RPMI7951 (cell line): ENCODE measurements at places on chromosomes 11 and 22.
A peak's percentile ranks its signal among the peaks of the same experiment; 100 is the strongest.

- DNase-seq = peak; percentile 92
Measured at GRCh38 chr11:12232817-12233601, 122.6 kb downstream of the MICAL2 start.

DNA sequence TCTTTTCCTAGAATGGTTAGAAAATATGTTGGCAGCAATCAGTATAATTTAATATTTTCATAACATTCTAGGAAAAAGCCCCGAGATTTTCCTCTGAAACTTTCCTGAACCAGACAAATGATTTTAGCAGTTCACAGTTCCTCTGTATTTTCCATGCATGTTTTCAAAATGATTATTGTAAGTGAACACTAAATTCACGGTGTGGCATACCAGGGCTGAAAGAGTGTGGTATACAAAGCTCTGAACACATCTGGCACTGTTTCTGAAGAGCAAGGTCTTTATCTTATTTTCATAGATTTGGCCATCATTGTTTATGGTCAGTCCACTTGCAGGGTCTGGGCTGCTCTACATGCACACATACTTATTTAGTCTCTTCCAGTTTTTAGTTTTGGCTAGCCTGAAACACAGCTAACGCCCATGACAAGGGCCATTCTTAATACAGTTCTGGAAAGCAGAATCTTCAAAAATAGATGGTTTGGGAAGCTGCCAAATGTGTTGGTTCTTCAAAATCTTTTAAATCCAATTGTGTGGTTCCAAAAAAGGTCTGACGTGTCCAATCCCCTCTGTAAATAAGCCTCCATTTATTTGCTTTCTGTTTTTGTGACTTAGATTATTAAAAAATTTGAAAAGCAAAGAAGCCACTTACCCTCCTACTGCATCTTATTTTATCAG lies 7.9 kb upstream of the GAB2 start:
- DNase-seq = no peak

DNA sequence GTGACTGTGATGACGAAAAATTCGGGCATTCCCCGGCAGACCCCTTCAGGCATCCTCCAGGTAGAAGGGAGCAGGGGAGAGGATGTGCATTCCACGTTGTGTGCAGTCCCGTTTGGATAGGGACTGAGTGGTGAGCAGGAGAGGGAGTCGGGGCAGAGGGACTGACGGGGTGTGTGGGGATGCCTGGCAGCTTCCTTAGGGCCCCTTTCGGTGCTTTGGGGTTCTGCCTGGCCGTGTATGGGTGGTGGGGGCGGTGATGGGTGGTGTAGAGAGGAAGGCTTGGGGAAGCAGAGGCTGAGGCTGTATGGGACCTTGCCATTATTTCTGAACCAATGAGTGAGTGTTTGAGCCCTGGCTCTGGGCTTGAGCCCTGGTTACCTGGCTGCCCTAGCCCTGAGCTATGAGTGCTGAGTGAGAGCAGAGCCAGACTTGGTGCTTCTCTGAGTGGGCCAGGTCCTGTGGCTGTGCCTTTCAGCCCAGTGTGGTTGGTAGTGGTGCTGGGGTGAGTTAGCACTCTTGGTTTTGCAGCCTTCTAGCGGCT lies 914 bp downstream of the INPPL1 start:
- no peak for DNase-seq

DNA sequence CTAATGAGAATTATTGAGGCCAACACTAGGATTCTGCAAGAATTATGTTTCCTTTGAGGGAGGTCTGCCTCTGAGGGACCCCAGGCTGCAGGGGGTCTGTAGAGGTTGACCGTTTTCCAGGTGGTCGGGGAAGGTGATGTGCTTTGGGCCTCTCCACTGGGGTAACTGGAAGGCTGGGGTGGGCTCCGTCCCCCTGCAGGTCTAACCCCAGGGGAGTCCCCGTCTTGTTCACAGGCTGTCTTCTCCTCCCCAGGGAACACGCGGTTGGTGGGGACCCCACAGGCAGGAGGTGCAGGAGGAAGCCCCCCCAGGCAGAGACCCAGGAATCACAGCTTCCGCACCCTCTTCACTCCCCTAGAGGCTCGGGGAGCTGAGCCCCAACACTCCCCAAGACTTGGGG lies 726.4 kb downstream of the BRD1 start:
- no peak for DNase-seq

GRCh38 chr11:36777311-36777710 lies 179.3 kb upstream of the RAG2 start:
- no peak for DNase-seq

DNA sequence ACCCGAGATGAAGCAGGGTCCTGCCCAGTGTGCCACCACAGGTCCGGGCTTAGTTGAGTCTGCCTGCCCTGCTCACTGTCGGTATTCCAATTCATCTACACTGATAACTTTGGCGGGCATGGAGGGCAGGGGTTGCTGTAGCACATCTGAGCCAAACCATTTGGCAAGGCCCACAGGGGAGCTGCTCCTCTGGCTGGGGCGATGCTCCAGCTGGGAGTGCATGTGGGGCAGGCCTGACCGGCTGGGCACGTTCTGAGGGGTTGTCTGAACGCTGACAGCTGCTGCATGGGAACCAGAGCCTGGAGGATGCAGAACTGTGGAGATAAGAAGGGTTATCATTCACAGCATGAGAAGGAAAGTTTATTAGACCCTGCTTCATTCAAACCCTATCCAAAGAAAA lies 40.4 kb downstream of the DRG1 start:
- no peak for DNase-seq

DNA sequence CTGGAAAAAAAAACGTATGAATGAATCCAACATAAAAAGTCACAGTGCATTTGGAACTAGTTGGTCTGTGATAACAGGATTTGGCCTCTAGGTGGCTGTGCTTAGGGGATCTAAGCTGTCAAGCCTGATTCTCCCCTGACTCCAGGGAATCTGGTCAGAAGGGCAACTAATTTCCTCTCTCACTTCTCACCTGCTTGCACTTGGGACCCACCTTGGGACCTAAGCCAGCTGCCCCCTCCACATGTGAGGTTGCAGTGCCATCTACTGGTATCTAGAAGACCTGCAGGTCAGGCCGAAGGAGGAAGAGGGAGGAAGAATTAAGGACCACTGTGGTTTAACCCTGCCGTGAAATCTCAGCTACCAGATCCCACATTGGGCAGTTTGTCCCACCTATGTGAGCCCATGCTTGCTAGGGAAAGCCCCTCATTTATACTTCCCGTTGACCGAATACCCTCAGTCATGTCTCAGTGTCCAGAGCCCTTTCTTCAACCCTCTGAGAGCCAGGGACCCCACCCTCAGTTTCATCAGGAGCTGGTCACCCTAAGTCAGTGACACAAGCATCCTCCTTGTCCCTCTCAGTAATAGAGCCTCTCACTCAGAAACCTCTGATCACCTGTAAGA lies 33.2 kb upstream of the CAVIN3 start:
- peak; percentile 42 for DNase-seq

DNA sequence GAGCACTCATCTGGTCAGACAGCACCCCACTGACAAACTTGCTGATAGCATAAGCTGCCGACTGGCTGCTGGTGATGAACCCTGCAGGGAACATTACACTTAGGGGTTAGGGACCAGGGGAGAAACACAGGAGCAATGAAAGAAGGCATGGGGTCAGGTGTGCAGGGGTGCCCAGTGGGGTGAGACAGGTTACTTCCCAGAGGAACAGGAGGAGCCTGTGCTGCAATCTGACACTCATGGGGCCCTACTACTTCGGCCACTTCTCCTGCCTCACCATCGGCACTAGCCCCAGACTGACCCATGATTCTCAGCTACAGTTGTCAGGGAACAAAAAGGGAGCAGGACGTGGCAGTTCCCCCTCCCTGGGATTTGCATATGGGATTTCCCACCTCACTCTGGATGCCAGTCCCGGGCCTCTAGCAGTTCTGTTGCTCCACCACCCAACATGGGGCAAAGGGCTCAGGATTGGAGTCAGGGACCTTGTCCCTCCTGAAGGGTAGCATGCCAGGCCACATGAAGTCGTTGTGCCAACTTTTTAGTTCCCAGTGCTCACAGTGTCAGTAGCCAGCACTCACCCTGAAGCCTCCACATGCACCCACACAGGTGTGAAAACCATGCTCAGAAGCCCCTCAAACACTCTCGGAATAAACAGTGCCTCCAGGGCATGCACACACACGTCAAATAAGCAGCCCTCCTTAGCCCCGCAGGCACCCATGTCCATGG lies 2.2 kb downstream of the SLC37A4 start:
- no peak for DNase-seq

- no peak for DNase-seq
Measured at GRCh38 chr11:119640541-119640940, 88.5 kb downstream of the NECTIN1 start.

DNA sequence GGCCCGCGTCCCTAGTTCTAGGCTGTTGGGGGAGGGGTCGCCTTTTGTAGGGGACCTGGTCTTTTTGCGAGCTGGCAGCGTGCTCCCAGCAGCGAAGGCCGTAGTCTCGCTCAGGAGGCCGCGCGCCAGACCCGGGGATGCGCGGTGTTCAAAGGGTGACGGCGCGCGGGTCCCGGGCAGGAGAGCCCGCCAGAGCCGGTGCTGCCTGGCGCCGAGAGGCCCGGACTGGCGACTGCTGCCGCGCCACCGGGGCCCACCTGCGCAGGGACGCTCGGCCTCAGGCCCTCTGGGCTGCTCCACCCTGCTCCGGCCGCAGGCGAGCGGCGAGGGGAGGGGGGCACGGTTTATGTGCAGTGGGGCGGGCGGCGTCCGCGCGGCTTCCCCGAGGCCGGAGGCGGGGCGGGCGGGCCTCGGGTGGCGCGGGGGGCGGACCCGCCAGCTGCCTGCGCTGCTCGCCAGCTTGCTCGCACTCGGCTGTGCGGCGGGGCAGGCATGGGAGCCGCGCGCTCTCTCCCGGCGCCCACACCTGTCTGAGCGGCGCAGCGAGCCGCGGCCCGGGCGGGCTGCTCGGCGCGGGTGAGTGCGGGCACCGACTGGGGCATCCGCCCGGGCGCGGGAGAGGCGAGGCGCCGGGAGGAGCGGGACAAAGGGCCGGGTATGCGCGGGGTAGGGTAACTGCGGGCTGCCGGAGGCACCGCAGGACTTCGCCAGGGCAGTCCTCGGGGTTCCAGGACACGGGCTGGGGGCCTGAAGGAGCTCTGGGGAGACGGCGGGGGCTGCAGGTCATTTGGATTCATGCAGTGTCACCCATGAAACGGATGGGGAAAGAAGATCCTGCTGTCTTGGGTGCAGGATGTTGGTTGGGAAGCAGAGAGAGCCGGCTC lies at the start of gene PRSS23:
TSS of gene PRSS23 (plus strand) at position 467 of the 884 bp plus-strand sequence. CDS start 7,102 bp downstream, outside the sequence.
- peak; percentile 74 for DNase-seq

DNA sequence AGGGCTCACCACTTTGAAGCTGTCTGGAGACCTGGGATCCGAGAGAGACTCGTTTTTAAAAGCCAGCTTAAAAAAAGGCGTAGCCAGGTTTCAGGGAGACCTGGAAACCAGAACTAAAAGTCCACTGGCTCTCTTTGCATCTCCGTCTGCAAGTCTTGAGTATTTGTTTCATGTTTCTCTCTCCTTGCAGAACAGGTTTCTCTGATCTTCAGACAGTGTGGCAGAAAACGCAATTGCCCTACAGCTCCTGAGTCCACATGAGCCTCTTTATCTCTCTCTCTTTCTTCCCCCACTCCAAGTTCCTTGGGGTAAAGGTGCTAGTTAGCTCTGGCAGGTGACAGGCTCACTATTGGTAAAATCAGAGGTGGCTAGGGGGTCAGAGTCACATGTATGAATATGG lies 67.0 kb upstream of the AMPD3 start:
- no peak for DNase-seq

GRCh38 chr22:47280301-47280700 lies 517.9 kb downstream of the TBC1D22A start:
- DNase-seq = no peak
